ENCODE measurements at places on chromosomes 4 and X.

- DNase-seq, result no peak
Measured at GRCh38 chr4:57763070-57763469, 652.9 kb upstream of the IGFBP7 start.

DNA sequence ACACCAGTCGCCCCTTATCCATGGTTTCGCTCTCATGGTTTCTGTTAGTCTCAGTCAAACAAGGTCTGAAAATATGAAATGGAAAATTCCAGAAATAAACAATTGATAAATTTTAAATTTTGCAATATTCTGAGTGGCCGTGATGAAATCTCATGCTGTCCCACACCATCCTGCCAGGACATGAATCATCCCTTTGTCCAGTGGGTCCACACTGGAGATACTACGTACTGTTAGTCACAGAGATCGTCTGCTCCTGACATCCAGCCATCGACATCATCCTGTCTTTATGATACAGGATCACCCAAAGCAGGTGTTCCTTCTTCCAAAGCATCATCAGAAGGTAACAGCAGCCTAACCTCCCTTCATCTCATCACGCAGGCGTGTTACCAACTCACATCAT, 76.5 kb upstream of the MSX1 start:
- no peak for DNase-seq

DNA sequence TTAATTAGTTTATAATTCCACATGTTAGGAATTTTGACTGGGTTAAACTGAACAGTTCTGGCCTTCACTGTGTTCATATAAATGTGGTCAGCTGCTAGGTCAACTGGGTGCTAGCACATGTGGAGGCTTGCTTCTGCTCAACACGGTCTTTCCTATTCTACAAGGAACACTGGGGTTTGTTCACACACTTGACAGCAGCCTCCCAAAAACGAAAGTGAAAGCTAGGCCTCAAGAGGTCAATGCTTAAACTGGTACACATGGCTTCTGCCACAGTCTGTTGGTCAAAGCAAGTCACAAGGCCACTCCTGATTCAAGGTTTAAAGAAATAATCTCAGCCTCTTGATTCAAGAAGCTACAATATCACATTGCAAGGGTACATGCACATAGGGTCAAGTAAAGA, 126.5 kb downstream of the QDPR start:
- DNase-seq, result no peak

DNA sequence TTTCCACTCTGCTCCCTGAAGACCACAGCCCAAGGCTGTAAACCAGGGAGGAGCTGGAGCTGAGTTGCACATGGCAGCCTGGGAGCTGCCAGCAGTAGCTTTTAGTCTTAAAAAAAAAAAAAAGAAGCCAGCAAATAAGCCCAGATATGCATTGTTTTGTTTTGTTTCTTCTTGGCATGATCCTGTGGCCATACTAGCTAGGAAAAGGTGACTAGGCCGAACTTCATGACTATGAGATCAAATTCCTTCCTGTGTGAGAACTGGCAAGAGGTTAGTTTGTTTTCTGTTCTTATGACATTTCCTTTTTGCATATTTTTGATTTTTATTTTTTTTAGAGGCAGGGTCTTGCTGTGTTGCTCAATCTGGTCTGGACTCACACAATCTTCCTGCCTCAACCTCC, 323.3 kb downstream of the DCTD start:
- no peak for DNase-seq

DNA sequence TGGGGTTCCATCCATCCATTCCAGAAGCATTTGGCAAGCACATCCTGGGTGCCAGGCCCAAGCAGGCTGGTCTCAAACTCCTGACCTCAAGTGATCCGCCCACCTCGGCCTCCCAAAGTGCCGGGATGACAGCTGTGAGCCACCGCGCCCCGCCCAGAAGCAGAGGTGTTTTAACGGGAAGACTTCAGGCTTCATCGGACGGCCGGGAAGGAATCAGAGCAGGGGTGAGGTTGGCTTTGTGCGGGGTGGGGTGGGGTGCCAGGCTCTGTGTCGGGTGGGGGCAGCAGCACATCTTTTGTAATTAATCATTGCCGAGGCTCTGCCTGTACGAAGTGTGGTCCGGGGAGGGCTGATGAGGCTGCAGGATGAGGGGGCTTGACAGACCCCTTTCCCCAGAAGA, 5.1 kb upstream of the SLC25A6 start:
- DNase-seq, result no peak

DNA sequence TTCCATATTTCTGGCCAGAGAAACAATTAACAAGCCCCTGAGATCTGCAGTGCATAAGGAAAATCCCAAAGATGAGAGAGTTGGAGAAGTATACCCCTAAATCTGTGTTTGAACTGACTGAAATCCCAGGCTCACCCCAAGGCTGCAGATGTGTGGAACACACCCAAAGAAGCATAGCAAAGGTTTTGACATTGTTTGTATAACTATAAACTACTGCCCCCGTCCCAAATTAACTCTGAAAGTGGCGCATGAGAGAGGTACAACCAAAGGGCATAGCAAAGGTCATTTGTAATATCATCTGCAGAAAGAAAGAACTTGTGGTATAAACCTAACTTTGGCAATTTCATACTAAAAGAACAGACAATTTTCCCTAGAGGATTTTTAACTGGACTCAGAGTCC, 157.9 kb downstream of the DCAF12L1 start:
- no peak for DNase-seq

GRCh38 chr4:100516225-100516624, 1.6 kb downstream of the EMCN start:
- DNase-seq, result no peak

DNA sequence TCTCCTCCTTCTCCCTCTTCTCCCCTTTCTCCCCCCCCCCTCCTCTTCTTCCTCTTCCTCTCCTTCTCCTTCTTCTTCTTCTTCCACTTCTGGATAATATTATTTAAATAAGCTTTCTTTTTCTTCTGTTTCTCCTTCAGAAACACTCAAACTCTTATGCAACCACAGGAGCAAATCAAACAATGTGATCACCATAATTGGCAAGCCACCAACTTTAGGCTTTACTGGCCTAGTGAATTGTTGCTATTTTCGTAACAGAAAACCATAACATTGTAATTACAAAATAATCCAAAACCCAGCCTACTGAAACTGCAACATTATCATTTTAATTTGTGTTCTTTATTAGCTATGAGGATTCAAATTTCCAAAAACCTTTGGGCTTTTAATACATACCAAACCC, 14.3 kb downstream of the DCAF8L1 start:
- DNase-seq, result no peak

- DNase-seq, result no peak
Measured at GRCh38 chr4:3372933-3373465, 68.8 kb upstream of the HGFAC start.

- DNase-seq, result no peak
Measured at GRCh38 chr4:140291259-140291658, 82.2 kb upstream of the SCOC start.

- no peak for DNase-seq
Measured at GRCh38 chr4:52701207-52701606, 42.1 kb upstream of the USP46 start.

DNA sequence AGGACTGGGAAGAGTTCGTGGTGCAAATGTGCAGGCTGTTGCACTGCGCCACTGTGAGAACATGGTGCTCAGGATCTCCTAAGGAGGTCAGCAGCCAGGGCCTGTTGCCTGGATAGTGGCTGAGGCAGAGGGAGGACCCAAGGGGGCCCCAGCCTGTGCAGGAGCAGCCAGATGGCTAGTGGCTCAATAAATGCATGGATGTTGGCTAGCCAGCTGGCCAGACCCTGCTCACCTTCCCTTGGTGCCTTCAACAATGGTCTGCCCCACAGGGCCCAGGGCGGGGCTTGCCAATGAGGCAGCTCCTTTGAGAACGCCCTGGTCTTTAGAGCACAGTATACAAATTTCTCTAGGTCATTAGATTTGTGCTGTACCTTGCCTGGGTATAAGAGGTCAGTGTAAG, 67.4 kb downstream of the TNIP2 start:
- no peak for DNase-seq

- DNase-seq, result no peak
Measured at GRCh38 chr4:52423967-52424366, 235.1 kb downstream of the USP46 start.

DNA sequence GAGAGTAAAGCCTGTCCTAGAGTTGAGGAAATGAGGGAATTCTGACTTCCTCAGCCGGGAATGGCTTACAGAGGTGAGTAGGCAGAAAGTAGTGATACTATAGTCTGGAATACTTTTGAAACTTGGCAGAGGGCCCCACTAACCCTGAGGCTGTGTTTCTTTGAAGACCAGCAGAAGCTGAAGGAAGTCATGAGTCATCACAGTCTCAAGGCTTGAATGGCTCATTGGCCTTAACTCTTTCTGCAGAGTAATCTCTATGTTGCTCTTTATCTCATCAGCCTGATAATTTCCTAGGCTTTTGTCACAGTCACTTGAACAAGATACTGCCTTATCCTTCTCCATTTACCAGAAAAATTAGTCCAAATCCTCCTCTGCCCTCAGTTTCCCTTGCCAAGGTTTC, 80.8 kb downstream of the ANKRD50 start:
- DNase-seq, result no peak

GRCh38 chr4:121842862-121843261, 19.2 kb upstream of the CCNA2 start:
- DNase-seq, result no peak

- DNase-seq, result no peak
Measured at GRCh38 chr4:170259631-170260153, 169.9 kb upstream of the AADAT start.

DNA sequence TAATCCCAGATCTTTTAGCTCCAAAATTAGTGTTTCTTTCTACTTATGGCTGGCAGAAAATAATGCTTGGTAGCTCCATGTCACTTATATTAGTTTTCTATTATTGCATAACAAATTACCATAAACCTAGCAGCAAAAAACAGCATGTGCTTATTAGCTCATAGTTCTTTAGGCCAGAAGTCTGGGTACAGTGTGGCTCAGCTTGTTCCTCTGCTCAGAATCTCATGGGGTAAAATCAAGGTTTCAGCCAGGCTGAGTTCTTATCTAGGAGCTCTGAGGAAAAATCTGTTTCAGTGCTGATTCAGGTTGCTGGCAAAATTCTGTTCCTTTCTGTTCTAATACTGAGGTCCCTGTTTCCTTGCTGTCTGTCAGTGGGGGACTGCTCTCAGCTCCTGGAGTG, 101.1 kb downstream of the CT47B1 start:
- DNase-seq, result no peak

DNA sequence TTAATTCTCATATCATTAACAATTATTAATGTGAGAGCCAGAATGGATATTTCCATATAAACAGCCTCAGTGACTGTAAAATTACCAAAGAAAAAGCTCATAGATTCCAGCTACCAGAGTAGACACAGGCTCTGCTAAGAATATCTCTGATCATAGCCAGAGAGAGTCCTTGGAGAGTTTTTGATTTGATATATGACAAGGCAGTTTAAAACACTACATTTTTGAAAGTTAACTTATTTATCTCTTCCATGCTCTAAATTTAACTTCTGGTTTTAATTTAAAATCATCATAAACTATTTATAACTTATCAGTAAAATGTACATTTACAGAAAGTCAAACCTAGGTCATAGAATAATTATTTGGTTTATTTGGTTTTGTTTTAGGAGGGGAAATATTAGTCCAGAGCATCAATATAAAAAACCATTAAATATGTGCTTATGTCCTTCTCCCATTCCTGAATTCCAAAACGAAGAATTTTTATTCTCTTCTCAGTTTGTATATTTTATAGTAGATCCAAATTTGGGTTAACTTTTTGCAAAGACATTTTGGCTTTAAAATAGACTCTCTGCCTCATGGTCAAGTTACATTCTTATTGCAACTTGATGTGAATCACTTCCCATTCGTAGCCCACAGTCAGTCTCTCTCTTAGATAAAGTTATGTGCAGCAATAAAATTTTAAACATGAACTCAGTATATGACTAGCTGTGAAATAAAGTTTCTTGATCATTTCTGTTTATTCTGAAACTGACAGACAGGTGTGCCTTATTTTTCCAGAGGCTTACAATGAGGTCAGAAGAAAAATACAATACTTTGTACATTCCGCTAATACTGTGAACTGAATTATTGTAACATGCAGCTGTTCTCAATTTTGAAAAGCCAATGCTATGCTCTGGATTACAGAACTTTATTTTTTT, 267.1 kb downstream of the PAPSS1 start:
- DNase-seq, result no peak

All from activated T-cell treated with anti-CD3 and anti-CD28 coated beads for 24 hours (primary cell).